Colonic mucosa (tissue), 4 donors: ENCODE measurements at places on chromosomes 4 and X. TPM values are rescaled to one million over a fixed set of nuclear protein-coding genes. Genes with fewer than 3 reads are reported as not detected.

The GAGE12J gene
- total RNA-seq = not detected

The DCAF4L1 gene
- 0.05 TPM for total RNA-seq

DNA sequence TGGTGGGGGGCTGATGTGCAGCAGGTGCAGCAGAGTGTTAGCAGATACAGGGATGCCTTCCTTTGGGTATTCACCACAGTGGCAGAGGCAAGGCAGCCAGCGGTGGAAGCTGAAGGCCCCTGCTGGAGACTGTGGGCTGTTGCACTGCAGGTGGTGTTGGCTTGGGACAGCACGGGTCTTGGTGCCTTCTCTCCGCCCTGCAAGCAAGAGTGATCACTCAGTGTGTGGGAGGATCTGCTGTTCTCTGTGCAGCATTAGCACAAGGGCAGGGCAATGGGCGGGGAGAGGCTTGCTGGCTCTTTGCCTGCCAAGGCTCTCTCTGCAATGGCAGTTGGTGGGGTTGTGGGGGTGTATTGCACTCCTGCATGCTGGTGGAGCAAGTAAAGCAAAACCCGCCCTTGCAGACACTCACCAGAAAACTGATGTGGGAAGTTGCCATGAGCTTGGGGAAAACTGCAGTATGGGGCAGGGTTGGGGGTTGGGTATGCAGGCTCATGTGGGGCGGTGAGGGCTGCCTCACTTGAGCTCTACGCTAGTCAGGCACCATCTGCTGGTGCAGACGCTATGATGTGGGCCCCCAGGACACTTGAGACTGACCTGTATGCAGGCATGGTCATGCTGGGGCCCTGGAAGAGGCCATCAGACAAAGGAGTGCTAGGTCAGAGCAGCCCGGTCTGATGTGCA, 820.8 kb upstream of the GRIA3 start:
- no peaks in the 10 kb centered on the region for H3K36me3 ChIP-seq
- H3K4me1 ChIP-seq = no peaks in the 10 kb centered on the region
- no peak for DNase-seq
- H3K4me3 ChIP-seq = no peak overlapping the region
- H3K27me3 ChIP-seq = no peaks in the 10 kb centered on the region

- DNase-seq = no peak
- no peaks in the 10 kb centered on the region for H3K27me3 ChIP-seq
- no peak overlapping the region for H3K27ac ChIP-seq
- no peaks in the 10 kb centered on the region for H3K4me1 ChIP-seq
These were observed 141.8 kb upstream of the MSX1 start for GRCh38 chr4:4717692-4718091.

- no peaks in the 10 kb centered on the region for H3K36me3 ChIP-seq
- H3K27me3 ChIP-seq = no peaks in the 10 kb centered on the region
- DNase-seq = peak; percentile 67
- H3K4me3 ChIP-seq = peak overlapping the region; percentile 36
- no peaks in the 10 kb centered on the region for H3K4me1 ChIP-seq
- H3K27ac ChIP-seq = peak overlapping the region; percentile 65
These were observed 99.1 kb downstream of the FRYL start for GRCh38 chr4:48680848-48681568.

DNA sequence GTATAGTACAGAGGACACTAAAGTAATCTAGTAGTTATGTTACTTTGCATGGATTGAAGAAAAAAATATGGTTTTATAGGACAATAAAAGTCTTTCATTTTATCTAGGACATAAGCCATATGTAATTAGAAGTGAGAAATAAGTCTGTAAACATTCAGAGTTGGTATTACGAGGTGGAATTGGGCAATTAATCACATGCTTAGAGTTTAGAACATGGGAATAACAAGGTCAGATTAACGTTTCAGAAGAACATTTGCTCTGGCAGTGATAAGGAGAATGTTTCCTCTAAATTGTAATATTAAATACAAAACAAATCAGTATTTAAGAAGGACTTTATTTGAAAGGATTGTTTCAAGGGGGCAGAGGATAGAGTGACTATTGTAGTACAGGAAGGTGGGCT, 15.6 kb upstream of the SULT1E1 start:
- H3K27ac ChIP-seq = no peak overlapping the region
- H3K4me3 ChIP-seq = no peak overlapping the region
- H3K27me3 ChIP-seq = no peaks in the 10 kb centered on the region
- DNase-seq = no peak
- no peaks in the 10 kb centered on the region for H3K36me3 ChIP-seq
- H3K4me1 ChIP-seq = no peaks in the 10 kb centered on the region

DNA sequence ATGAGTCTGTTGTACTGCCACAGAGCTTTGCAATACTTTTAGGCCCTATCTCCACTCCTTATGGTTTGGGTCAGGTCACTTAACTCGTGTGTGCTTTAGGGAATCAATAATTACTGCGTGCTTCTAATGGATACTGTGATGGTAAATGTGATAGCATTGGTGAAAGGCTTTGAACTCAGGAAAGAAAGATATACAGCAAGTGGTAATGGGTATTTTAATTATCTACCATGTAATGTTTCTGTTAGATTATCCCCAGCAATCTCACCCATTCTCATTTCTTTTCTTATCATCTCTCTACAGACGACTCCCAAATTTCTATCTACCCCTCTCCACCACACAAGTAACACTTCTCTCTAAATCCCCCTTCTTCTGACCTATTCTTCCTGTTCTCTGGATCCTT, 128.6 kb downstream of the GPC3 start:
- DNase-seq = no peak
- H3K4me3 ChIP-seq = no peak overlapping the region
- no peaks in the 10 kb centered on the region for H3K27me3 ChIP-seq
- no peaks in the 10 kb centered on the region for H3K36me3 ChIP-seq
- no peaks in the 10 kb centered on the region for H3K4me1 ChIP-seq

DNA sequence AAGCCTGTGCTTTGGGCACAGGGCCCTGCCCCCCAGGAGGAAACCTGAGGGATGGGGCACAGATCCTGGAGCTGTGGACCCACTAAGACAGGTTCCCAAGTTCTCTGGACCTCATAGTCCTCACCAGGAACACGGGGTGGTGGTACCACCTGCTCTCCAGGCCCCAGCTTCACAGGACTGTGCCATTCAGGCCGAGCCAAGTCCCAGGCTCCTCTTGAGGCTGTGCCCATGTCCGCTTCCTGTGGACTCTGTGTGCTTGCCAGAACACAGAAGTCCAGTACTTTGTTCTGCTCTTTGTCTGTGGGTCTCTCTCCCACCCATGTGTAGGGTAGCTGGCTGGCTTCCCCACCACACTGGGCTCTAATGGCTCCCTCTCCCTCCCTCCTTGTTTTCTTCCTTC, 104.5 kb upstream of the PSAPL1 start:
- H3K27me3 ChIP-seq = no peaks in the 10 kb centered on the region
- no peak overlapping the region for H3K4me3 ChIP-seq
- no peaks in the 10 kb centered on the region for H3K4me1 ChIP-seq
- H3K36me3 ChIP-seq = no peaks in the 10 kb centered on the region

- H3K4me3 ChIP-seq = no peak overlapping the region
- H3K27ac ChIP-seq = no peak overlapping the region
- no peaks in the 10 kb centered on the region for H3K27me3 ChIP-seq
- peak; percentile 78 for DNase-seq
- H3K36me3 ChIP-seq = no peaks in the 10 kb centered on the region
These were observed 32.8 kb downstream of the CLCN4 start for GRCh38 chrX:10189317-10190268.

- peak; percentile 34 for DNase-seq
- no peaks in the 10 kb centered on the region for H3K27me3 ChIP-seq
- H3K36me3 ChIP-seq = no peaks in the 10 kb centered on the region
- H3K4me1 ChIP-seq = no peaks in the 10 kb centered on the region
These were observed 277.1 kb upstream of the DIAPH2 start for GRCh38 chrX:96407501-96407900.
